ENCODE measurements at places on chromosomes 2 and 18.

- no peak for DNase-seq
Observed at GRCh38 chr2:7660816-7661215, 743.6 kb downstream of the RNF144A start.

- no peak for DNase-seq
Observed at GRCh38 chr2:52904355-52904891, 863.2 kb upstream of the CHAC2 start.

- no peak for DNase-seq
Observed at GRCh38 chr2:11048335-11049008, 106.8 kb upstream of the SLC66A3 start.

- DNase-seq, result no peak
Observed at GRCh38 chr2:75622929-75623328, 23.7 kb upstream of the MRPL19 start.

DNA sequence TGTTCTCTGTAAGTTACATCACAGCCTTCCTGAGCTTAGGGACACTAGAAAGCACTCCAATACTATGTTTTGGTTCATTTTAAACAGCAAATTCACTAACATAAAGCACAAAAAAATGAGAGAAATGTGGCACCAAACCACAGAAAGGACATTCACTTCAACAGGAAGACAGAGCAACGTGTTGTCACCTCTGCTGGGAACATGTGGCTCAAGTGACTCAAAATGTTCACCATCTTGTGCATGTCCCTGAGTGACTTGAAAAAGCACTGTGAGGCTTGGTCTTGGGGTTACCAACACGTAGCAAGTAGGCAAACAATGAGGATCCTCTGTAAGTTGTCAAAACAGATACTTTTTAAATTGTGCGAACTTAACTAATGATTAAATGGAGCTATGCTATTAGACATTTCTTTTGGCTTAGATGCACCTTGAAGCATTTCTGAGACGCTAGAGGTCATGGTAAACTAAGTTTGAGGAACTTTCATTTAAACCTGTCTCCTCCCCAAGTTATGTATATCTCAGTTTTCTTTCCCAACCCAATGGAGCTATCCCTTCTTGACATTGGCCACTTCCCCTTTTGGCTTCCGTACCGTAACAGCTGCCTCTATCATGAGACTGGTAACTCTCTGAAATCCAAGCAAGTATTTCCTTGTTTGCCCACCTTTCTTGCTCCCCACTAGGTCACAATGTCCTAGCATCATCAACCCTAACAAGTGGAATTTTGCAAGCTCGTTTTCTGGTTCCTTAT lies 14.0 kb upstream of the ST6GAL2 start:
- no peak for DNase-seq

- DNase-seq, result no peak
Observed at GRCh38 chr2:15560140-15560987, 770 bp downstream of the NBAS start.

- no peak for DNase-seq
Observed at GRCh38 chr2:20450201-20450999, 3.5 kb downstream of the RHOB start.

DNA sequence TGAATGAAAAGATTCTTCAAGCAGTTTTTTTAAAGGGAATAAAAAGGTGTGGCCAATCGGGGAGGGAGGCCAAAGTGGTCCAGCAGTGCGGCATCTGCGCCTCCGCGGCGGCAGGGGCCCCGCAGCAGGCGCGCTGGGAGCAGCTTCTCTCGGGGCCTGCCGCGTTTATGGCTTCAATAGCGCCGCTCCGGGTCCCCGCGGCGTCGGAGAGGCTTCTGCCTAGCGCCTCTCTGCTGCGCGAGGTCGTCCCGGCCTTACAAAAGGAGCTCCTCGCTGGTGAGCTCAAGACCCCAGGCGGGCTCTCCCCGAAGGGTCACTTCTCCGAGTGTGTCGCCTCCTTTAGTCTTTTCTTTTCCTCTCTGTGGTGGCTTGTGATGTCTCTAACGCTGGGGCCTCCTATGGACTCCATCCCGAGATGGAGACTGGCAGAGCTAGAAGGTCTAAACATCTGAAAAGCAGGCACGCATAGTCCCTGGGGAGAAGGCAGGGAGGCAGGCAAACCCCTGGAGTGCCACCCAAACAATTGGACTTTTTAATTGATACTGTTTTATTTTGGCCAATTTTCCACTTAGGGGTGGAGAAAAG lies 67.1 kb downstream of the SUMO1 start:
- no peak for DNase-seq

DNA sequence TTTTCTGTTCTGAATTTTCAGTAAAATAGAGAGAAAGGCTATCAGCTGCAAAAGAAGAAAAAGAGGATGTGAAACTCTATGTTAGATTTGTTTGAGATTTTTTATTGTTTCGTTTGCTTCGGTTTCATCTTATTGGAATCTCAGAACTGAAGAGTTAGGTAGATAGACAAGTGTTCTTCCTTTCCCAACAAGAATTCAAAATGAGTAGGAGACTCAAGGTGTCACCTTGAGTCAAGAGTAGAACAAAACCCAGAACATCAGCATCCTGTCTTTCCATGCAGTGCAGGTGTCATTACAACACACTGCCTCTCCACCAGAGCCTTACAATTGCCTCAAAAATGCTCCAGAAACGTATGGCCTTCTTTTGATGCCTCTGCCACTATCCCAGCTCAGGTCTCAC lies 21.1 kb downstream of the NBAS start:
- no peak for DNase-seq

GRCh38 chr2:86750240-86750839 lies 30.2 kb downstream of the RMND5A start:
- DNase-seq, result no peak

- DNase-seq, result no peak
Observed at GRCh38 chr18:59478591-59478990, 119.5 kb upstream of the LMAN1 start.

DNA sequence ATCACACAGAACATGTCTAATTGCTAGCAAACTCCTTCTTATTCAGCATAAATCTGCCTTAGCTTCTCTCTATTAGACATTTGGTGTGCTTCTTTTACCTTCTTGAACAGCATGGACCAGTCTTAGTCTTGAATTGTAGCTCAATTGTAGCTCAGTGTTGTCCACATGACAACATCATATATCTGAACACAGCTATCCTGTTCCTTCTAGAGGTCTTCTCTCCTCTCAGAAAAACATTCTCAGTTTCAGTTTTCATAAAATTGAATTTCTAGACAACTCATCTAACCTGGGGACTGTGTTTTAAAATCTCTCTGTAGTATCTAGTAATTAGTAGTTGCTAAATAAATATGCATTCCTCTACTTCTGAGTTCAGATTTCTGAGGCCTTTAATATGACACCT lies 47.6 kb downstream of the CPO start:
- no peak for DNase-seq

DNA sequence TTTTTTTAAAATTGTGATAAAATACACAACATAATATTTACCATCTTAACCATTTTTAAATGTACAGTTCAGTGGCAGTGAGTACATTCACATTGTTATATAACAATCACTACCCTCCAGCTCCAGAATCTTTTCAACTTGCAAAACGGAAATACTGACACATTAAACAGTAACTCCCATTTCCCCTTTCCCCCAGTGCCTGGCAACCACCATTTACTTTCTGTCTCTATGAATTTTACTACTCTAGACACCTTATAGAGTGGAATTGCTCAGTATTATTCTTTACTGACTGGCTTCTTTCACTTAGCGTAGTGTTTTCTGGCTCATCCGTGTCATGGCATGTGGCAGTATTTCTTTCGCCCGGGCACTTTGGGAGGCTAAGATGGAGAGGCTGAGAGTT lies 32.6 kb downstream of the FASTKD2 start:
- no peak for DNase-seq

DNA sequence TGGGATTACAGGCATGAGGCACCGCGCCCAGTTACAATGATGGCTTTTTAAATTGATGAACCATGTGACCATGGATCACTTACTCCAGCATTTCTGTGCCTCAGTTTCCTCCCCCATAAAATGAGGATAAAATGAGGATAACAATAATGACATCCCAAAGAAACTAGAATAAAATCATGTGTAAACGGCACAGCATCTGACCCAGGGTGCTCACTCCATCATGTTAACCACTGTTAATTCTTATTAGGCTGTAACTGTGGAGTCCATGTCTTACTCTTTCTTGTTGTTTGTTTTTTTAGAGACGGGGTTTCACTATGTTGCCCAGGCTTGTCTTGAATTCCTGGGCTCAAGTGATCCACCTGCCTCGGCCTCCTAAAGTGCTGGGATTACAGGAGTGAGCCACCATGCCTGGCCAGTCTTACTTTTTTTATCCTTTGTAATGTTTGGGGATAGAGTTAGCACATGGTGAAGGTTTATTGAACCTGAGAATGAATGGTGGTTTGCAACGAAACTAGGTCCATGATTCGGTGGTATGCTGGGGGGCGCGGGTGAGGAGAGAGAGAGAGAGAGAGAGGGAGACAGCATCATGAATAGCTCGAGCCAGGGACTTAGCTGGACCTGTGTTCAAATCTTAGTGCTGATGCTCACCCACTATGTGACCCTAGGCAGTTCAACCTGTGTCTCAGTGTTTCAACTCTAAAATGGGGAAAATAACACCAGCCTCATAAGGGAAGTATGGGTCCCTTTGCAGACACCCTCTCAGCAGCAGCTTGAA lies 52.3 kb downstream of the MYCN start:
- DNase-seq, result no peak

DNA sequence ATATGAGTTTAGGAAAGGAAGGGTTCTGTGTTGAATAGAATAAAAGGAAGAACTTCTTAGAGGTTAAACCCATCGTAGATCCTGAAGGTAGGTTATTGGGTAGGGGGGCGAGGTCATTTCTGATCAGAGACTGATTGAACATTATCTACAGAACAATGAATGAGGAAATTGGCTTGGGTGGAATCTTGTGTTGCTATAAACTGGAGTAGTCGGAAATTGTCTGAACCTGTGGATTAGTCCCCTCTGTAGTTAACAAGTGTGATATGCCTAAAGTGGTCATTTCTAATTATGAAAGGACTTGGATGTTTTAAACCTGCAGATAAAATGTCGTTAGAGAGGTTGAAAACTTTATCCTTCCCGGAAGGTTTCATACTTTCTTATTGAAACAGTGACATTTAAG lies 42.1 kb downstream of the EML4 start:
- DNase-seq, result no peak

GRCh38 chr18:35736696-35737095 lies 155.2 kb downstream of the GALNT1 start:
- no peak for DNase-seq

- DNase-seq, result no peak
Observed at GRCh38 chr2:40352041-40352702, 99.7 kb downstream of the SLC8A1 start.

All from effector memory CD8-positive, alpha-beta T cell (primary cell).